ENCODE measurements at places on chromosomes 5 and 9.

GRCh38 chr9:124218987-124219461, 38.7 kb upstream of the NEK6 start:
- DNase-seq: no peak

DNA sequence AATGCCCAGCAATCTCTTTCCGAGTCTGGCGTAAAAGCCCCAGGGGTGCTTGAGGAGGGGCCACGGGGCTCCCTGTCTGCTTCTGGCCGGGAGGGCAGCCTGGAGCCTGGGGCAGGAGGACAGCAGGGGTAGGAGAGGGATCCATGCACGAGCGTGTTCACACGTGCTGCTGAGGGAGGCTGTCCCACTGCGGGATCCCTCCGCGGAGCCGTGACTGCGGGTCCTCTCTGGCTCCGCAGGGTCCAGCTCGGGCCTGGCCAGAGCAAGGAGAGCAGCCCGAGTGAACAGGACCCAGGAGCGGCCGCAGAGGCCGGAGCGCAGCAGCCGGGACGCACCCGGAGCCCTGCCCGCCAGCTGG, 78.4 kb downstream of the ZNF354C start:
- no peak for DNase-seq

DNA sequence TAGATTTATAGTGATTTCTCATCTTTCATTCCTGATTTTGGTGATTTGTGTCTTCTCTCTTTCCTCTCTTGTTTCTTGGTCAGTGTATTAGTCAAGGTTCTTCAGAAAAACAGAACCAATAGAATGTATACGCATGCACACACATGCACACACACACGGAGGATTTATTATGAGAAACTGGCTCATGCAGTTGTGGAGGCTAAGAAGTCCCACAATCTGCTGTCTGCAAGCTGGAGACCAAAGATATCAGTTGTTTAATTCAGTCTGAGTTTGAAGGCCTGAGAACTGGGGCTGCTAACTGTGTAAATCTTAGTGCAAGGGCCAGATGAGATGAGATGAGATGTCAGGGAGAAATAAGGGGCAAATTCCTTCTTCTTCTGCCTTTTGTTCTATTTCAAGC, 5.7 kb upstream of the RPS23 start:
- DNase-seq: no peak

DNA sequence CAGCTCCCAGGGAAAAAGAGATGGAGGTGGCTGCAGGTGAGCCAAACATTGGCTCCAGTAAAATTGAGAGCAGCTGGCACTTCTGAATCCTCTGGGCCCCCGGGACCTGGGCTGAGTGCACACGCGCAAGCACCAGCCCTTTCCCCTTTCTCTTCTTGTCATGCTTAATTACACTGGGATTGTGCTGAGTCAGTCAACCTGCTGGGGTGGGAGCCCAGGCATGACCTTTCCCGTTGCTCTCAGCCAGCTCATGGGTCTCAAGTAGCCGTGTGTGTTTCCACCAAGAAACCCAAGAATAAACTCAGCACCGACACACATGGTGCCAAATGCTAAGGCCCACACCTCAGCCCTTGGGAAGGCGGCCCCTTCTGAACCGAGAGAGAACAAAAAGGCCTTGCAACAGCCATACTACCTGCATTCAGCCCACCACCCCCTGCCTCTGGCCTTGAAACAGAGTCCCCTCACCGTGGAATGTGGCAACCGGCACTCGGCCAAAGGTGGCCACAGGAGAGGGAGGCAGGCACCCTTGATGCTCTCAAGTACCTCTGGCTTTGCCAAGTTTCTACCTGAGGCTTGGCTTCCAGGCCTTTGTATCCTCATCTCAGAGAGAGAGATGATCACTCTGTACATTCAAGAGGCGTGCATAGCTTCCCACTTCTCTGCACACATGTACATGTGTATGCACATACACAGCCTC, 28.1 kb downstream of the SLIT3 start:
- no peak for DNase-seq

GRCh38 chr9:128159522-128159783, 612 bp upstream of the BBLN start:
- DNase-seq: peak; percentile 16

- no peak for DNase-seq
Observed at GRCh38 chr5:123599171-123599570, 87.2 kb downstream of the CSNK1G3 start.

DNA sequence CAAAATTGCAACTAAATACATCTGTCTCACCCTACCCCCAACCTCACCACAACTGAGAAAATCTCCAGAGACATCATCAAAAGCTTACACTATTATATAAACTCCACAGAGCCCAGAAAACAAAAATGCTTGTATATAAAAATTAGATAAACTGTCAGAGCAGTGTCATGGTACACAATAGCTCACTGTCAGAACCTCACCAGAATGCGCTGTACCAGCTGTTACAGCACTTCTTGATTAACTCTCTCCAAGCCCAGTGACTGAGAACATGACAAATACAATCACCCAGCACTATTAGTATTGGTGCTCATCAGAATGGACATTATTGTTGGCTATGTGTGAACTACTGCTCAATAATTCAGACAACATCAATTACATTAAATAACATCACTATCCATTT, 65.7 kb downstream of the ZDHHC21 start:
- no peak for DNase-seq

Data from stimulated activated CD4-positive, alpha-beta T cell treated with anti-CD3 and anti-CD28 coated beads, Interleukin-12 subunit alpha, Interleukin-12 subunit beta, amount 100 ng/mL, for 4 hours (primary cell).